CD4-positive, alpha-beta T cell treated with Interleukin-2 at 100 ng/mL for 4 hours (primary cell): ENCODE measurements at places on chromosomes 5 and 9.
A peak's percentile ranks its signal among the peaks of the same experiment; 100 is the strongest.

DNA sequence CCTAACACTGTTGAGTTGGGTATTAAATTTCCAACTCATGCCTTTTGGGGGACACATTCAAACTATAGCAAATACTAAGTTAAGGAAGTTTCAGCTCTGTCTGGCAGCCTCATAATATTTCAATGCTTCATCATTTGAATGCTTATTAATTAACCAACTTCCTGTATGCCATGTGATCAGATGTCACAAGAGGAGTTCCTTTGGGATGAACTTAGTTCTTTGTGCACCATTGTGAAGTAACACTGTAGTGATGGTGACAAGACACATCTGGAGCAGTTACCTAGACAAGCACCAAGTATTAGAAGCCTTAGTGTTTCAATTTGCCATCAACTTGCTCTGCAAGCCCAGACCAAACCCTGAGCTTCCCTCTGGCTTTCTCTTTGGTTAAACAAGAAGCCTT is 90.7 kb upstream of the IL12B start:
- DNase-seq: no peak

DNA sequence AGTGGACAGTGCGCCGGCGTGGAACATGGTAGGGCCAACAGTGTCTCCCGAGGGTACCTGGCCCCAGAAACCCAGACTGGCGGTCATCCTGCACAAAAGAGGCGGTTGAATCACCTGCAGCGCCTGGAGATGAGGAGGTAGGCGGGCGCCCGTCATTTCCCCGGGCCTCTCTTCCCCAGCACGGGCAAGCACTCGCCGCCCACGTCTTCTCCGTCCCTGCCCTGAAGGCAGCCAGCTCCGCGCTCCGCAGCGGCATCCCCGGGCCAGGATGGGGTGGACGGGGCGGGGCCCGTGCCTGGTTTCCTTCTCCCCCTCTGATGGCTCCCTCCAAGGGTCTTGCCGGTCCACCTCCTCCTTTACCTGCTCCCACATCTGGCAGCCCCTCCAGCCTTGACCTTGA is 27.1 kb upstream of the N4BP3 start:
- no peak for DNase-seq

GRCh38 chr9:1939926-1940368 is 75.2 kb upstream of the SMARCA2 start:
- DNase-seq: peak; percentile 43

- no peak for DNase-seq
These were observed 91.2 kb upstream of the PRR16 start for GRCh38 chr5:120372899-120373298.

DNA sequence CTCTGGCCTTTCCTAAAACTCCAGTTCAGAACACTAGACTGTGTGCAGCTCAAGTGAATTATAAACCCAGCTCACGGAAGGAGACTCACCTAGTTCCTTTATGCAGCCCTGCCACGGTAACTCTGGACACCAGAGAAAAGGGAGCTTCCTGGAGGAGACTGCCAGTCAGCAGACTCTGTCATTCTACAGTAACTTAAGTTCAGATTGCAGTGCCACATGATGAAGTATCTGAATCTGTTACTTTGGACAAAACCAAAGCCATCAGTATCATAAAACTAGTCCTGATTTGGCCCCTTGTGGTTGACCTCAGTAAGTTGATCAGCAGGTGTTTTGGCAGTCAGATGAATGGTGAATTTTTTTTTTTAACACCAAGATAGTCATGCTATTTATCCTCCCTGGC is 2.7 kb downstream of the MTRR start:
- no peak for DNase-seq
